ENCODE measurements at places on chromosomes 6 and 20.

DNA sequence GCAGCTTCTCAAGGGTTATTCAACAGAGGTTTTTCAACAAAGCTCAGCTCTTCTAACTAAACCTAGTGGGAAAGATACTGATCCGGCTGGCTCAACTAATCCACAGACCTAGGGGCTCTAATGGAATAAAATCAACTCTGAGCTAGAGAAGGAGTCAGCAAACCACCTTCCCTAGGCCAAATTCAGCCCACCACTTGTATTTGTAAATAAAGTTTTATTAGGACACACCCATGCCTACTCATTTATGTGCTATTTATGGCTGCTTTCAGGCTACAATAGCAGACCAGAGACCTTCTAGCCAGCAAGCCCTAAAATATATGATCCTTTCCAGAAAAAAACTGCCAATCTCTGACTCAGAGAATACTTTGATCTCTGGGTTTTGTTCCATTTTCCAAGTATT is 6.0 kb upstream of the RAB22A start:
- no peak for DNase-seq

GRCh38 chr20:11791835-11792567 is 125.7 kb upstream of the BTBD3 start:
- DNase-seq: no peak

DNA sequence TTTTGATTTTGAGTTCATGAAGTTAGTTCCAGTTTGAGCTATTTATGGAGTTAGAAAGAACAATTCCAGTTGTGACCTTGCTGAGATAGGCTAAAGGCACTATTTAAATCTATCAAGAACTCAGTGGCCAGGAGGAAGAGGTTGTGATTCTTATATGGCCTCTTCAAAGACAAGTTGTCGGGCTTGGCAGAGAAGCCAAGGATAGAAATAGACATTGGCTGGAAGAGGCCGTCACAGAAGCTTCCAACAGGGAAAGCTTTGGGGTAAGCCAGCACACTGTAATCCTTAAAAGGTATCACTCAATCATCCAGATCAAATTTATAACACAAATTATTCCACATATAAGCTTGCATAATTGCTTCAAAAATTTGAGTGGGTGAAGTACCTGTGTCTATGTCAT is 286.1 kb downstream of the SYNE1 start:
- no peak for DNase-seq

GRCh38 chr20:58086763-58087561 is 141.5 kb downstream of the ANKRD60 start:
- DNase-seq: no peak

DNA sequence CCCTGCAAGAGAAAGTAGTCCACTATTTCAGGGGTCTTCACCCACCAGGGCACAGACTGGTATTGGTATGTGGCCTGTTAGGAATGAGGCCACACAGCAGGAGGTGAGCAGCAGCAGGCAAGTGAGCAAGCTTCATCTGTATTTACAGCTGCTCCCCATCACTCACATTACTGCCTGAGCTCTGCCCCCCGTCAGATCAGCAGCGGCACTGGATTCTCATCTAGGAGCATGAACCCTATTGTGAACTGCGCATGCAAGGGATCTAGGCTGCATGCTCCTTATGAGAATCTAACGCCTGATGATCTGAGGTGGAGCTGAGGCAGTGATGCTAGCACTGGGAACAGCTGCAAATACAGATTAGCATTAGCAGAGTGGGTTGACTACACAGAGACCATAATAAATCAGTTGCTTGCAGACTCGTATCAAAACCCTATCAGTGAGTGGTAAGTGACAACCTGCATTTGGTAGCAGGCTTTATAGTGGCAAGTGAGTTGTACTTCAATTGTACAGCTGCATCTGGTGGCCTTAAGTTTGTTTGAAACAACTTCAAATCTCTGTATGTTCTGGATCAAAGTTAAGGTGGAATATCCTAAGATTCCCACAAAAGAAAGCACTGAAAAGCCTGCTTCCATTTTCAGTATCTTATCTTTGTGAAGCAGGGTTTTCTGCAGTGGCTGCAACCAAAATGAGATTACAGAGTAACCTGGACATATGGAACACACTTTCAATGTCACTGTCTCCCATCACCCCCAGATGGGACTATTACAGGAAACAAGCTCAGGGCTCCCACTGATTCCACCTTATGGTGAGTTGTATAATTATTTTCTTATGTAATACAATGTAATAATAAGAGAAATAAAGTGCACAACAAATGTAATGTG is 12.8 kb downstream of the C6orf141 start:
- DNase-seq: no peak

DNA sequence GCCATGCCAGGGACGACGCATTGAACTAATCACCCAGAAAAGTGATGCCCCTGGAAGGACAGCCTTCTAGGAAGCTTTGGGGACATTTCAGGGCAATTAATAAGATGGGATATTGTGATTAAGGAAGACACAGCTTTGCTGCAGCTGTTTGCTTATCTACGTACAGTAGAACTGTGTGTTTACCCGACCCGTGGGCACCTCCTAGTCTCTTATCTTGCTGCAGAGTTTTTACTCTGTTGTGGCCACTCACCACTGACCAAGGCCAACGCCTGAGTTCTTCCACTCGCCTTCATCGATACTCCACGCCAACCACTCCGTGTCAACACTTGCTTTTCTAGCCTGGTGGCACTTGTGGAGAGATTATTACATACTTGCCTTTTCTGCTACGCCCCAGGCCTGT is 105.9 kb upstream of the MLN start:
- no peak for DNase-seq

DNA sequence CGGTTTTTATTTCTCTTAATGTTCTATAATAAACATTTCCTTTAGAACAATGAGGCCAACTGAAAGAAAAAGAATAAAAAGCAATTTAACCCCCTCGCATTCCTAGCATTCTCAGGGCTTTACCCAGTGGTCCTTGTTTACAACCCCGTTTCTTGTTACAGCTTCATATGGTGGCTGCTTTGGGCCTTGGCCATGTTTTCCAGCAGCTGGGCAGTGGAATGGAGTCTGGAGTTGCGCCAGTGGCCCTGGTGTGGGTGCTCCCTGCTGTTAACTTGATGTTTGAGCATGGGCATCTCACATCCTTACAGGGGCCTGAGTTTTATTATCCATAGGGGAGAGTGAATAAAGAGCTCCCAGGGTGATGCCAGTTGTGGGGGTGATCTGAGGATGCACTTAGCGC is 18.8 kb downstream of the EFCAB8 start:
- no peak for DNase-seq

DNA sequence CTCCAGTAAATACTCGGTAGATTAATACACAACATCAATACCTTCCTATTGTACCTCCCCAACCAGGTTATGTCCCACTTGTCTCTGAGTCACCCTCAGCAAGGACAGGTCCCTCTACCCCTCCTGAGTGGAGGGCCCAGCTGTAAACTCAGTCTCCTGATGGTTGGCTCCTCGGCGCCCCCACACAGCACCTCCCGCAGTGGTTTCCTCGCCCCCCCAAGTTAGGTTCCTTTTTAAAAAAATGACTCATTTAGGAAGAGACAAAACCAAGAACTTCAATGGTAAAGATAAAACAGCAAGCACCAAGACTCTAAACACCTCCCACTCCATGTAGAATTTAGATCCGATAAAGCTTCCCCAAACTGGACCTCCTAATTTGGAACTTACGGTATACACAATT is 83.5 kb downstream of the TRERF1 start:
- DNase-seq: peak; percentile 75

GRCh38 chr20:20614391-20614790 is 98.1 kb downstream of the RALGAPA2 start:
- no peak for DNase-seq

GRCh38 chr6:137121401-137121997 is 51.9 kb downstream of the IL22RA2 start:
- DNase-seq: no peak

- no peak for DNase-seq
Measured at GRCh38 chr20:5145365-5146098, 18.7 kb downstream of the CDS2 start.

- DNase-seq: no peak
Measured at GRCh38 chr20:48191200-48191599, 405.9 kb upstream of the SULF2 start.

DNA sequence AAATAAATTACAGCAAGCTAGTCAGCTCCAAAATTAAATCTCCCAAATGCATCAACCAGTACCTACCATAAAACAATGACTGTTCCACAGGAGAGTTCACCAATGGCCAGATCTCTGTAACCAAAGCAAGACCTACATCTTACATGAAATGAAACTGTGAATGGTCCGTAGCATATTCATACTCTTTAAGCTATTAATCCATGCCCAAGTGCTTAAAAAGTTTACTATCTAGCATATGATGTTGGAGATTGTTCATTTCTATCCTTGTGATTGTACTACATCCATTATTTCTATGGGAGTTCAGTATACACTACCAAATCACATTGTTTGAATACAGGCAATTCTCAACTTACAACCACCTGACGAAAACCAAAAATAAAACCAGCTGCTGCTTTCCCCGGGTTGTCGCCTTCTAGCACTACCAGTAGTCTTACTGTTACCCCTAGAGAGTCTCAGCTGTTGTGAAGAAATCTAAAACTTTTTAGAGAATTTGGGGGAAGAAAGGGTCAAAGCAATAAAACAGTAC is 38.0 kb downstream of the HIVEP2 start:
- no peak for DNase-seq

- no peak for DNase-seq
Measured at GRCh38 chr6:89509777-89510281, 76.9 kb downstream of the ANKRD6 start.

GRCh38 chr6:115863211-115863610 is 197.5 kb downstream of the FRK start:
- no peak for DNase-seq

All from activated T-cell treated with anti-CD3 and anti-CD28 coated beads, Interleukin-2, amount 50 U/mL, for 48 hours (primary cell).